ENCODE measurements at places on chromosomes 7 and 10. TPM values are rescaled to one million over a fixed set of nuclear protein-coding genes. Genes with fewer than 3 reads are reported as not detected.

The CALML3 gene
- not detected for total RNA-seq

The SDK1 gene
- 2.8 TPM for total RNA-seq

The CYP2E1 gene
- 1.3 TPM for total RNA-seq

The HTR5A gene
- total RNA-seq: not detected

The ATP6V0A4 gene
- not detected for total RNA-seq

The UFSP1 gene
- 2.7 TPM for total RNA-seq

All from left cardiac atrium (tissue), 4 donors.